ENCODE measurements at places on chromosomes 1 and 21.

- no peak for DNase-seq
These were observed 7.4 kb downstream of the PNRC2 start for GRCh38 chr1:23966973-23967493.

- no peak for DNase-seq
These were observed 100.7 kb downstream of the KCTD3 start for GRCh38 chr1:215667761-215668160.

- no peak for DNase-seq
These were observed 9.6 kb downstream of the BCAR3 start for GRCh38 chr1:93672069-93672468.

DNA sequence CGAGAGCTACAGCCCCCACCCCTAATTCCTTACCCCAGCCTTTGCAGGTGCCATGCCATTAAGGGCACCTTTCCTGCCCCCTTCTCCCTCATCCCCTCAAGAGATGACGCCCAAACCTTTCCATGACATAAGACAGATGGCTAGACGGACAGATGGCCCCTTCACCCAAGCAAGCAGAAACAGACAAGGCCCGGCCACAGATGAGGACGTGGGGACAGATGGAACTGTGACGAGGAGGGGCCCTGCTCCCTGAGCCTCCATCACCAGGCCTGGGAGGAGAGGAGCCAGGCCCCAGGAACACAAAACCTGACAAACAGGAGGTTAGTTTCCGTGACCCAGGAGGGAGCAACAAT lies 24.7 kb upstream of the PEF1 start:
- no peak for DNase-seq

- DNase-seq, result no peak
These were observed 39.0 kb upstream of the ARHGEF16 start for GRCh38 chr1:3415260-3416090.

- DNase-seq, result no peak
These were observed 80.5 kb upstream of the RALGPS2 start for GRCh38 chr1:178644308-178645120.

- DNase-seq, result no peak
These were observed 165.3 kb upstream of the USP24 start for GRCh38 chr1:55380355-55380970.

- no peak for DNase-seq
These were observed 21.2 kb downstream of the TNNT2 start for GRCh38 chr1:201356236-201356635.

GRCh38 chr21:16194095-16194787 lies 464.5 kb downstream of the USP25 start:
- no peak for DNase-seq

GRCh38 chr1:204107892-204108291 lies 35.0 kb downstream of the SOX13 start:
- no peak for DNase-seq

GRCh38 chr1:205658943-205659581 lies 21.2 kb downstream of the SLC45A3 start:
- peak; percentile 49 for DNase-seq

DNA sequence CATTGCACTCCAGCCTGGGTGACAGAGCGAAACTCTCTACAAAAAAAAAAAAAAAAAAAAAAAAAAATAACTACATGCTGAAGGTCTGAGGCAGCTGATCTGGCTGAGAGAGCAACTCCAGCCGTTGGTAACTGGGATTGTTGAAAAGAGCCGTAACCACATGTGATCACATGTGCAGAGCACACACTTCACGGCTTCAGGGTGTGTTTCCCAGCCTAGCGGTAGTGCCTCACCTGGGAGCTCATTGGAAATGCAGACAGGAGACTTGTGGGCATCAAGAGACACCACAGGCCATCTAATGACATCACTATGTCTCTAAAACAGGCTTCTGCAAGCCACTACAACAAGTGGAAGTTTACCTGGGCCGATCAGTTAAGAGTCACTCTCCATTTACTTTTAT lies 11.8 kb upstream of the OTUD7B start:
- DNase-seq, result no peak

DNA sequence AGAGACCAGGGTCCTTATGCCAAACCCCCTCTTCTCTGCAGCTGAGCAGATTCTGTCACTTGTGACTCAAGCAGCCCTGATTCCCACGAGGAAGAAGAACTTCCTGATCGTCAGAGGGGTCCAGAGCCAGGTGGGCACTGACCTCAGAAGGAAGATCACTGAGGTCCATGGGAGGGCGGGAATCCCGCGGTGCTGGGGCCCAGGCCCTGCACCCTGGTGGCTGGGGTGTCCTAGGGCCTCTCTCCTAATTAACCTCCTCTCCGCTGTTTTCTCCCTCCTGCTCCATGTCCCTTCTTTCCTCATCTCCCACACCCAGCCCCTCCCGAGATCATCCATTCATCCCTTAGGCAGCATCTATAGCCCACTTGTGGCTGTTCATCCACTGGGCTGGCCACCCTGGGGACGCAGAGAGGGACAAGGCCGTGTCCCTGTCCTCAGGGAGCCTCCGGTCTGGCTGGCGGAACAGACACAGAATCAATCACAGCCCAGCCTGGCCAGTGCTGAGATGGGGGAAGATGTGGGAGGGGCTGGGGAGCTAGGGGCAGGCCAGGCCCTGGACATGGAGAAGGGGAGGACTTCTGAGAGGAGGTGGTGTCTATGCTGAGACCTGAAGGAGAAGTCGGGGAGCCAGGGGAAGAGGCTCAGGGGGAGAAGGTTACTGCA lies 638.3 kb downstream of the MATN1 start:
- DNase-seq, result no peak

DNA sequence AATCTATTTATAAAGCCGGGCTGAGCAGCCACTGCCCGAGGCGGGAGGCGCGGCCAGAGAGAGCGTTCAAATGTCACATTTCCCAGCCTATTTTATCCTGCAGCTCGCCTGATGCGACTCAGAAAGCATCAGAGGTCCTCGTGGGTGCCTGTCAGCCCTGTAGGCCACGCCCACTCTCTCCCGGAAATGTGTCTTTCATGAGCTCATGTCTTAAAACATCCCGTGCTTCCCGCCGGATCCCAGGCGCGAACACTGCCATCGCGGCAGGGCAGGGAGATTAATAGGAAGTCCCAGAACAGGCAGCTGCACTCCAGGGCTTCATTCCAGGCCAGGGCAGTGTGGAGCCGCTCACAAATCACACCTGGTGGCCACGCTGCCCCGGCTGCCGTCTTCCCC lies 117.5 kb downstream of the PRDM16 start:
- DNase-seq, result no peak

DNA sequence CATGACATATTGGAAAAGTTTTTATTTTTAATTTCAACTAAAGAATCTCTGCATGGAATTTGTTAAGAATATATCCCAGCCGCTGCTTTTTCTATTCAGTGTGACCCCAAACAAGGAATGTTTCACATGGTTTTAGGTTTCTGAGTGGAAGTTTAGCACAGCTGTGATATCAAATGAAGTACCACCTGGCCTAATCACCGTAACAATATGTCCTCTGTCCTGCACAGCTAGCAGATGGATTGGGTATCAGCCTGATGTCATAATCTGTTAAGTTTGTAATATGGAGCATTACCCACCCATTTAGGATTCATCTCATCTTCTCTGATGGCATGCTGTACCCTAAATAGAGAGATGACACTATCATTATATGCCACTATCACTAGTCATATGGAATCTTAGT lies 963.7 kb upstream of the ADGRL2 start:
- no peak for DNase-seq

Measured in stimulated activated CD8-positive, alpha-beta memory T cell treated with anti-CD3 and anti-CD28 coated beads, Interleukin-2, amount 100 ng/mL, for 1 hour (primary cell).